ENCODE measurements at places on chromosomes 3 and 15.

DNA sequence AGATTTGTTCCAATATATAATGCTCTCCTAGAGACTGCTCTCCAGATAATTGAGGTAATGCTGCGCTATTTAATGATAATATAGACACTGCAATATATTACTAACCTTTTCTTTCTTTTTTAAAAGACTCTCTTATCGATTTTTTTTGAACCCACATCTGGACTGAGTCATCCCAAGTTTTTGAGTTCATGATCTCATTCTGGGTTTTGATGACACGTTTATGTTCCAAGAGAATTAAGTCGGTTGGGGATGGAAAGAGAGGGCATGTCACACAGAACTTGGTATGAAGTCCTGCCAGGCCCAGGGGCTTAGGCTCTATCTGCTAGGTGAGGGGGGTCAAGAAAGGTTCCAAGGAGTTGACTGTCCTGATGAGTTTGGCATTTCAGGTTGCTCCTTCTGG, 431.1 kb downstream of the MFSD1 start:
- DNase-seq: no peak

DNA sequence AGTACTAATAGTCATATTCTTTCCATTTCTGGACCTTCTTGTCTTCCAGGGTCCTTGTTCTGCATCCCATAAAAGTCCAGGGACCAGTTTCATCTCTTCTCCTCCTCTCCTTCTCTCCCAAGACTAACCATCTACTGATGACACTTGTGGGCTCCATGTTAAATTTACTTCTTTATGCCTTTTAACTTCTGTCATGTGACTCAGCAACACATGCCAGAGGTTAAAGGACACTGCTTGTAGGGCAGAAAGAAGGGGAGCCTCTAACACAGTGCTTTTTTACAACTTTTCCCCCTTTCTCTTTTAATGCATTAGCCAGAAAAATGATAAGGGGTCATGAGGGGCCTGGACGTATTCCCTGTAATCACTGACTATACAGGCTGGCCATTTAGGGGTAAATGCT, 10.0 kb downstream of the SH3GL3 start:
- DNase-seq: no peak

- DNase-seq: no peak
Measured at GRCh38 chr3:189652042-189652441, 20.9 kb downstream of the TP63 start.

DNA sequence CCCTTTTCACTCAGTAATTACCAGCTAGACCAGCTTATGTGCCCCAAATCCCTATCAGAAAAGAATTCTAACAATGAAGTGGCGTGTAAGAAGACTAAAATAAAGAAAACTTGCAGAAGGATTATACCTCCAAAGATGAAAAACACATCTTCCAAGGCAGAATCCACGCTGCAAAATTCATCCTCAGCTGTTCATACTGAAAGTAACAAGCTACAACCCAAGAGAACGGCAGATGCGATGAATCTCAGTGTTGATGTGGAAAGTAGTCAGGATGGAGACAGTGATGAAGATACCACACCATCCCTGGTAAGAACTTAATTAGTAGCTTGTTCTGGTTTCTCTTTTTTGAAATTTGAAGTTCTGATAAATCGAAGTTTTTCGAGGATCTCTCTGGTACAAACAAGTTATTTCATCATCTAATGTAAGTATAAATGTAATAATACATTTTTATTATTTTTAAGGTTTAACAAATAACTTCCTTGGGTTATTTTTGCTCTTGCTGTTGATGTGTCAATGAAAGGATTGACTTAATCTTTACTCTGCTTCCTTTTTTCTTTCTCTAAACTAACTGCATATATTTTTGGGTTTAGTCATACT, 1.4 kb downstream of the WDR76 start:
- no peak for DNase-seq

DNA sequence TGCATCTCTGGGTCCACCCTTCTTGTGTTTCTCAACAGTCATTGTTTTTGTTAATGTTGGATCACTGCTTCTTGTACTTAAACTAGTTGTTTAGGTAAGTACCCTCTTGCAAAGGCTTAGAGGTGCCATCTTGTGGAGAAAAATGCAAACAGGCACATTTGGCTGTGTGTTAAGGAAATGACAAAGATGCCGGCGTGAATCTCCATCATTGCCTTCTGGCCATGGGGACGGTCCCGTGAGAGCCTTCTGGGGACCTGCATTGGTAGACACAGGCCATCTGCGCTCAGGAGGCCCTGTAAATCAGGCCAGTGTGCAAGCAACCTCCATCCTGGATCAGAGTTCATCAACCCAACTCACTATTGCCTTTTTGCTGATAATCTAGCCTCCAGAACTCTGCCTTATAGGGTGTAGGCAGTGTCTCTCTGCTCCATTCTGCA, 158.6 kb upstream of the NR2E3 start:
- DNase-seq: peak; percentile 65

GRCh38 chr3:120418866-120419490, 31.8 kb downstream of the FSTL1 start:
- DNase-seq: peak; percentile 89

GRCh38 chr3:33915796-33916546, 117.5 kb downstream of the PDCD6IP start:
- DNase-seq: peak; percentile 85

DNA sequence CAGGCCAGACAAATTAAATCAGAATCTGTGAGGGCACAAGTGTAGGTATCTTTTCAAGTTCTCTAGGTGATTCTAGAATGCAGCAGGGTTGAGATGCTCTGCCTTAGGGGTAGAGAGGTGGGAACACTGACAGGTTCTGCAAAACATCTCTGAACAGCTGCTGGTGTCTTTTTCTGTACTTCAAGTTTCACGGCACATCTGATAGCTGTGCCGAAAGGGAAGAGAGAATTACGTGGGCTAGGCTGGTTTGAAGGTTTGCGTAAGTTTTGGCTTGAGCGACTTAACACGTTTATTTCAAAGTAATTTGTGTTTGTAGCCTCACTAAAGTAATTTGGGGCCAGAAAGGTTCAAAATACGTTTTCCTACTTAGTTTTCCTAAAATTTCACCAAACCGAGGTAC, 22.5 kb downstream of the PXK start:
- no peak for DNase-seq

GRCh38 chr15:64574301-64575017, 114.1 kb downstream of the ZNF609 start:
- no peak for DNase-seq

DNA sequence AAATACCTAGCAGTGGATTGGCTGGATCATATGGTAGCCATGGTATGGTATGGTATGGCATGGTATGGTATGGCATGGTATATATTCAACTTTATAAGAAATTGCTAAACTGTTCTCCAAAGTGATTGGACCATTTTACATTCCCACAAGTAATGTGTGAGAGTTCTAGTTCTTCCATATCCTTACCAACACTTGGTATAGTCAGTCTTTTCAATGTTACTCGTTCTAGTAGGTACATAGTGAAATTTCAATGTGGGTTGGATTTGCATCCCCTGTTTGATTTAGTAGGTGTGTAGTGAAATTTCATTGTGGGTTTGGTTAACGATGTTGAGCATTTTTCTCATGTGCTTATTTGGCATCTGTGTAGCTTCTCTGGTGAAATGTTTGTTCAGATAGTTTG, 154.3 kb downstream of the ITPR1 start:
- no peak for DNase-seq

DNA sequence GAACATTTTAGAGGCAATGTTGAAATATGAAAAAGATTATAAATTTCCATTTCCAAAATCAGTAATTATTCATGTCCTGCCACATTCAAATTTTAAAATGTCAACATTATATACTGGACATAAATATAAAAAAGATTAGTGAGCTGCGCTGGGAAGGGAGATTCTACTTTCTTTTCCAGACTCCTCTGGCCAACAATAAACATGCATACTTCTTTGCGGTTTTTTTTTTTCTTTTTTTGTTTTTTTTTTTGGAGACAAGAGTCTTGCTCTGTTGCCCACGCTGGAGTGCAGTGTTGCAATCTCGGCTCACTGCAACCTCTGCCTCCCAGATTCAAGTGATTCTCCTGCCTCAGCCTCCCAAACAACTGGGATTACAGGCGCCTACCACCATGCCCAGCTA, 105.5 kb downstream of the ADAM10 start:
- no peak for DNase-seq

DNA sequence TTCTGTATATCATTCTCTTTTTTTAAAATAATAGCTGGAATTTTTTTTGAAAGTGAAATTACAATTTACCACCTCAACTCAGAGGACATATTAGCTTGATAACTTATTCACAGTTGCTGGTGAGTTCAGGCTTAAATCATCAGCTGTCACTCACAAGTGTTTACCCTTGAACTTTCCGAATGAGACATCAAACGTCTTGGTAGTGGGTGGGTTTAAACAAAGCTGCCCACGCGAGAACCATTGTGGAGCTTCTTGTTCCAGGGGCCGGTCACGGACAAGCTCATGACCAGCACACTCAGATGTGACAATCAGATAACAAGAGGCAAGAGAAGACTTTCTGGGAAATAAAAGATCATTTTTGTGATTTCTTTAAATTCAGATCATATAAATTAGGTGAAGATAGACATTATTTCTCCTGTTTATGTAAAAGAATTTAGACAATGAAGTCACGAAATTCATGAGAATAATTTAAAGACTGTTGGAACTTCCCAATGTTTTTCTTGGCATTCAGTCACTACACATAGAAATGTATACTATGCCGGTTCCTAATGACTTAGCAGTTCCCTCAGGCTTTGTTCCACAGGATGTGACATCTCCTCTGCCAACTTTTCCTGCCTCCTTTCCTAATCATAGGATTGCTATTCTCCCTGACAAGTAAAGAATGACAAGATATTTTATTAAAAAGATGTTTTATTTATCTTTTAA, 29.3 kb downstream of the BTD start:
- DNase-seq: peak; percentile 34

DNA sequence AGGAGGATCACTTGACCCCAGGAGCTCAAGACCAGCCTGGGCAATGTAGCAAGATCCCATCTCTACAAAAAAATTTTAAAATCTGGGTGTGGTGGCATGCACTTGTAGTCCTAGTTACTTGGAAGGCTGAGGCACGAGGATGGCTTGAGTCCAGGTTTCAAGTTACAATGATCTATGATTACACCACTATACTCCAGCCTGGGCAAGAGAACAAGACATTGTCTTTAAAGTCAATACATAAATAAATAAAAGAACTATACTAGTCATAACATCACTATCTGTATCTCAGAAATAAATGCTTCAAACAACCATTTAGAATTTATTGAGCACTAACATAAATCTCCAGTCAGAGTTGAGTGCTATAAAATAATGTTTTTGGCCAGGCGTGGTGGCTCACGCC, 8.5 kb upstream of the PHLDB2 start:
- no peak for DNase-seq

DNA sequence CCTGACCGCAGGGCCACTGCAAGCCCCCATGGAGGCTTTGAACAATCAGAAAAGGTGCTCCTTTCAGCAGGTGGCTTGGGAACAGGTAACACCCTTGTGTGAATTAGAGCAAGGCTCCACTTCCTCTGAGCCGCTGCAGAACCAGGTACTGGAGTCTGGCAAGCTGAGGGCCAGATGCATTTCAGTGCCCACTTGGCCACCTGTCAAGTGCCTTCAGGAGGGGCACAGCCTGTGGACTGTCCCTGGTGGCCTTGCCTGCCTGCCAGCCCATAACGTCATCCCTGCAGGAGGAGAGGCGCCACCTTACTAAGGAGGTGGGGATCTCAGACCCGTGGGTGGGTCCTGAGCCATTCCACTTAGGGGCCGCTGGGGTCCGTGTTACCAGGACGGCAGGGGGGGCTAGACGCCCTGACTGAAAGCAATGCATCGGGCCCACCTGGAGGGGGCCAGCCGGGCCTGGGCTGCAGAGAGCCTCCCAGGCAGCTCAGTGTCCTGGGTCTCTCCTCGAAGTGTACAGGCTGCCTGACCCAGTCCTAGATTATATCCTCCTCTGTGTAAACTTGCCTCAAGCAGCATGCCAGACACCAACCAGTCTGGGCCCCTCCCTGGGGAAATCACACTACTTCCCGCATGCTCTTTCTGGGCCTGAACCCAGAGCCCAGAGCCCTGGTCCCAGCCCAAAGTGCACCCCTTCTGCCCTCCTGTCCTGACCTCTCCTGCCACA, 16.1 kb downstream of the SPTBN5 start:
- no peak for DNase-seq

- DNase-seq: no peak
Measured at GRCh38 chr3:150681057-150681456, 22.7 kb downstream of the ERICH6 start.

DNA sequence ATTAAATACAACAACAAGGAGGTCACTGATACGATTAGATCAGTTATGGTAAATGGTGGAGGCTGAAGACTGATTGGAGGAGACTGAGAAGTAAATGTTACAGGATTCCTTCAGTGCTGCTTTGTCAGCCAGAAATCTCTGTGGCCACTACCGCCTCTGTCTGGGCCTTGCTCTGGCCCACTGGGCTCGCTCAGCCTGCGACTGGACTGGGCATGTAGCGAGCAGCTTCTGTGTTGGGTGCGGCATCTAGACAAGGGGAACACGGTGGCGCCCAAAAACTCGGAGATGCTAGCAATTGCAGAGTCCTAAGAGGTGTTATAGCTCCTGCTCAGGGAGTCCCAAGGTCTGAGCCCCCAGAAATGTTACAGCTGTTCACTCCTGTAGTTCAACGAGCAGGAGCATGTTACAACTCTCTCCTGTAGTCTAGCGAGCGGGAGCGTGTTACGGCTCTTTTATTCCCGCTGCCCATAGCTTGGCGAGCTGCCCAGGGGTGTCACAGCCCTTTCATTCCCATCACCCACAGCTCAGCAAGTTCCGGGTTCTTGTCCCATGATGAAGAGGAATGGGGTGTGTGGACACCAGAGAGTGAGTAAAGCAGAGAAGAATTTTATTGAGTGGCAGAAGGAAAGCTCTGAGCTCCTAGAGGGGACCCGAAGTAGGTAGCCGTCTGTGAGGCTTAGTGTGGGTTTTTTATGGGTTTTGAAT, 24.7 kb downstream of the SLC15A2 start:
- DNase-seq: no peak

GRCh38 chr3:12633108-12633507, 30.8 kb downstream of the RAF1 start:
- no peak for DNase-seq

GRCh38 chr3:126672741-126673140, 17.8 kb upstream of the TXNRD3 start:
- no peak for DNase-seq
